ENCODE measurements at places on chromosomes 13 and 19.

- no peak for DNase-seq
Observed at GRCh38 chr19:49518033-49518432, 5.6 kb downstream of the FCGRT start.

GRCh38 chr13:43431841-43432240, 354.9 kb downstream of the ENOX1 start:
- no peak for DNase-seq

DNA sequence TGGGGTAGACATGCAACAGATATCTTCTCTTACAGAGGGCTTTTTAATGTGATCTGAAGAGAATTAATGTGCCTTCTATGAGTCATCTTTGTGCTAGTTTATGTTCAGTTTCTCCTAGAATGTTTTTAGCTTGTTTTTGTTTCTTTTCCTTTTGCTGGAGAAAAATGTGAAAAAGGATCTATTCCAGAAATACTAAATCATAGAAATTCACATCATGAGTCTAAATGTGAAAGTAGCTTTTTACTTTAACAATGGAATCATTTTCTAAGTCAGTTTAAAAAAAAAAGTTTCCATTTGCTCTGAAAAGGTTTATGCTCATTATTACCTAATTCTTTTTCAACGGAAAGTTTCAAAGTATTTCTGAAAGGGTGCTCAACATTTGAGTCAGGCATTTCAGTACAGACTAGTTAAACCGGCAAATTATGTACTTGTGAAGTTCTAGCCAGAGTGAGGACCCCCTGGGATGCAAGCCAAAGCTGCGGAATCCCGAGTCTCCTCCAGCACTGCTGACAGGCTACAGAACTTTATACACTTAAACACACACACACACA, 72.9 kb downstream of the SPATA13 start:
- no peak for DNase-seq

- DNase-seq = no peak
Observed at GRCh38 chr13:30410705-30411125, 11.6 kb upstream of the UBE2L5 start.

DNA sequence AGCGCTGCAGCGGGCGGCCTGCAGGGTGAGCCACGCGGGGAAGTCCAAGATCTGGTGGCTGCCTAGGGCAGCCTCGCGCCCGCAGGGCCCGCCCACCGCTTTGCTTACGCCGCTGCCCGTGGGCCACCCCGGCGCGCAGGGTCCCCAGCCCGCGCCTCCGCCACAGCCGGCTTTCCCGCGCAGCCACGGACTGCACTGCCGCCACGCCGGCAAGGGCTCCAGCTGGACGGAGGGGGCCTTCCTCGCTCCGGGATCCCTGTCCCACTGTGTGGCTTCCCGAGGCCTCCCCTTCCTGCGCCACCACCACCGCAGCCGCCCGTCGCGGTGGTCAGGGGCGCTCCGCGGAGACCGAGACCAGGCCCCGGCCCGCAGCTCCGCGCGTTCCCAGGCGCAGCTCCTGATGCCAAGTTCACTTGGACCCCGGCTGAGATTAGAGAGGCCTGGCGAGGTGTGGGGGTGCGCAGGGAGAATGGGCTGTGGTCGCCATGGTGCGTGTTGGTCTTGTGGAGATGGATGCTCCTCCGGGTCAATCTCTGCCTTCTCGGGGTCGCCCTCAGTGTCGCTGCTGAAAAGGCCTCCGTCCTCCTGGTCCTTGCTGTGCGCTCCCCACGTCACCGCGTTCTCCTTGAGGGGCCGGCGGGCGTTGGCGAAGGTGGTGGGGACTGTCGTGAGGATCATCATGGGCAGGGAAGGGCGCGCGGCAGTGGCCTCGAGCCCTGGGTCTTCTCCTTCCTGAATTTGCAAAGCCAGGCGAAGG, 17.9 kb upstream of the RNF17 start:
- peak; percentile 18 for DNase-seq

GRCh38 chr13:43929947-43930346, 50.2 kb downstream of the LACC1 start:
- DNase-seq = no peak

DNA sequence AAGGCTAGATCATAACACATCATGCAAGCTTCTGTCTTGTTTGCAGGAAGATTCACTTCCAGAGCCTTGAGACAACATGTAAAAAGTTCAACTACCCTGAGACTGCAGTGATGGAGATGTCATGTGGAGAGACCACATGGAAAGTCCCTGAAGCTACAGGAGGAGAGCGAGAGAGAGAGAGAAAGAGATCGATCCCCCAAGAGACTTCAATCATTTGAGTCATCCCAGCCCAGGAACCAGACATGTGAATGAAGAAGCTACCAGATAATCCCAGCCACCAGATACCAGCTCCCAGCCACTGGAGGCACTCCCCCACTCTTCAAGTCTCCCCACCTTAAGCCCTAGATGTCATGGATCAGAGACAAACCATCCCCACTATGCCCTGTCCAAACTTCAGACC, 10.7 kb upstream of the EVI5L start:
- DNase-seq = no peak
